Stimulated activated CD4-positive, alpha-beta T cell treated with anti-CD3 and anti-CD28 coated beads, Interleukin-1b, Interleukin-23, amount 100 ng/mL, for 1 hour (primary cell): ENCODE measurements at places on chromosomes 5 and 9.

DNA sequence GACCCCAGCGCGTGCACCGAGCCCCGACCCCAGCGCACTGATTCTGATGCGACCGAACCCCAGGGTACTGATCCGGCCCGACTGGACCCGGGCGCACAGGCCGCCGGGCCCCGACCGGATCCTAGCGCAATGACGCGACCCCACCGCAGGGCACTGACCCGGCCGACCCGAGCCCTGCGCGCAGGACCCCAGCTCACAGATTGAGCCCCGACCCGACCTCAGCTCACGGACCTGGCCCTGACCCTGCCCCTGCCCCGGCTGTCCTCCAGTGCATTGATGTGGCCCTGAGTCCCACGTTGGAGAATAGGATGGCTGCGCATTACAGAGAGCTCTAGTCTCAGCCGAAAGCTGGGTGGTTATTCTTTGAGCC, 438 bp downstream of the TRIP13 start:
- DNase-seq, result no peak

DNA sequence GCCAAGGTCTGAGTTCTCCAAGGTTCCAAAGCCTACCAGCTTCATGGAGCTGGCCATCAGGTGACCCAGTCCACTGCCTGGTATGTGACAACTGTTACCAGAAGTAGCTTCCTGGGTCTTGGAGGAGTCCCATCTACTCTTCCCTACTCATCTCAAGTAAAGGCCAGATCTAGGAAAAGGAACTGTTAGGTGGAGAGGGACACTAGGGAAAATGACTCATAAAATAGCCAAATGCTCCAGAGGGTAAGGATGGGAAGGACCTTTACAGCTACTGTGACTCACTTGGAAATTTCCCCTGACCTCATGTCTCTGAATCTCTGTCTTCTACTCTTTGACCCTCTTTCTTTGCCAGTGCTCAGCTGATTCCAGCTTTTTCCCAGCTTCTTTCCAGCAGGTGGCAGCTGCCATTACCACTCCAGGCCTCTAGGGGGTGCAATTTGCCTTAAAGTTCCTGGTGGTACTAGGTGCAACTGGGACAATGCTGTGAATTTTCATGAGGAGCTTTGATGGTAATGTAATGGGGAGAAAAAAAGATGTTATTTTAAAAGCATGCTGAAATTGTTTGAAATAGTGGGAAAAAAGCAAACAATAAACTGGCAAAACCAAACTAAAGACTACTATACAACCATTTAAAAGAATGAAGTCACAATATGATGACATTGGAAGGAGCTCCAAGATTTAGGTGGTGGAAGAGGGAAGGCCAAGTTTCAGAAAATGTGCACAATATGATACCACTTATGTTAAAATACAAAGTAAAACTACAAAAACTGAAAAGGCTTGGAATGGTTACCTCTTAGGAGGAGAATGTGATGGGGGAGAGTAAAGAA, 27.1 kb upstream of the MYORG start:
- DNase-seq, result peak; percentile 32

DNA sequence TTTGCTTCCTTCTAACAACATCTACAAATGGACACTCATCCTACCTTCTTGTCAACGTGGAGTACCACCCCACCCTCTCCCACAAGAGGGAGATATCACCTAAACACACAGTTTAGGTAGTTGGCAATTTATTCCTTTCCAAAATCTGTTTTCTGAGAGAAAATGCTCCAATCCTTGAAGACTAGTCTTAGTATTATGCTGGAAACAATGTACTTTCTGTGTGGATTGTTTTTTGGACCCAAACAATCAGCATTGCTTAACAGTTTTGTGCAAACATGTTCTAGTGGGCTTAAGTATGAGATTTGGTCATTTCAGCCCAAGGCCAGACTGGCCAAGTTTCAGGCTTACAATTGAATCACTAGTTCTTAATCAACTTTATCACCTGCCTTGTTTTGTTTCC, 359.1 kb downstream of the ARHGEF28 start:
- no peak for DNase-seq

DNA sequence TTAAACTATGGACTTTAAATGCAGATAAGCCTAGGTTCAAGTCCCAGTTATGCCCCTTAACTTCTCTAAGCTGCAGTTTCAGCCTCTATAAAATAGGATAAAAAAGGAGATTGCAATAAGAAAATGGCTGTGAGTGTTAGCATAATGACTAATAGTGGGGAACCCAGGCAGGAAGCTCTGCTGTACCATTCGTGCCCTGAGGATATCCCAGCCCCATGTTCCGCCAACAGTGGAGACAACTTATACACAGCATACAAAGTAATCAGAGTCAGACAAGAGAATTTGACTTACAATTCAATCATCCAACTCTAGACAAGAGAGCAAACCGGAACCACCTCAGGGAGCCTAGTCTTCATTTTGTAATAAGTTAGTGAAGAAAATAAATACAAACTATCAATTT, 141.5 kb upstream of the FSTL4 start:
- no peak for DNase-seq

DNA sequence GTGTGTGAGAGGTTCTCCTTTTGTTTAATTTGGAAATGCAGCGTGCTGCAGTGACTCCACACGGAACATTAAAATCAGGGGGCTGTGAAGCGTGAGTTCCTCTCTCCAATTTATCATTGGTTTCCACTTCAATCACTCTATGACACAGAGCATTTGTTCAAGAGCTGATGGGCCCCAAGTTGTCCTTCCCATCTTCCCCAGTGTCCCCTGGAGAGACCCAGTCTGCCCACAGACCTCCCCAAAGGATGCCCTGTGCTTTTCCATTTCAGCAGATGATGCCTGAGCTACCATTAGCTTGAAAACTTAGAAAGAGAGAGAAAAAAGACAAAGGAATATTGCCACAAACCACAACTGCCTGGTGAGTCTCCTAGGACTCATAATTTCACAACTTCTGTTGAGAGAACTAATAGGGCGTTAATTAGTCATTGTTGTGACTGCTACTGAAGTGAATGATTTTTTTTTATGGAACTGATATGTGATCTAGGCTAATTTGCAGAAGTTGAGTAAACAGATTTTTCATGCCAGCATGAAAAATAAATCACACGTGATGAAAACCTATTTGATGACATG, 772.7 kb downstream of the SEMA5A start:
- DNase-seq, result no peak

GRCh38 chr9:104907278-104907951, 20.5 kb downstream of the ABCA1 start:
- no peak for DNase-seq

GRCh38 chr9:135485832-135486231, 6.2 kb downstream of the PPP1R26 start:
- no peak for DNase-seq

DNA sequence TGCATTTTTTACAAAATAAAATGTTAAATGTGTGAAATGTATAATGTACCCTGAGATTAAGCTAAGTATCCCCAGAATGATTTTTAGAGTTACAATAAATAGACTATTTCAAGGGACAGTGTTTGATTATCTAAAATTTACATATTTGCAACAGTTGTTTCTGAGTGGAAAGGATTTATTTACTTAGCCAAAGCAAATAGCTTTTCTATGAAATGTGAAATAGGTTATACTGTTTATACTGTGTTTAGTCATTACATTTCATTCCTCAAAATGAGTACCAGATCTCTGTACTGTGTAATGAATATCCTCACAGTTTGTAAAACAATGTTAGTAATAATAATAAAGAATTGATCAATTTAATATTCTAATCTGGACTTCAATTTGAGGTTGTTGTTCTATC, 1019.0 kb downstream of the NR2F1-AS1 start:
- no peak for DNase-seq

DNA sequence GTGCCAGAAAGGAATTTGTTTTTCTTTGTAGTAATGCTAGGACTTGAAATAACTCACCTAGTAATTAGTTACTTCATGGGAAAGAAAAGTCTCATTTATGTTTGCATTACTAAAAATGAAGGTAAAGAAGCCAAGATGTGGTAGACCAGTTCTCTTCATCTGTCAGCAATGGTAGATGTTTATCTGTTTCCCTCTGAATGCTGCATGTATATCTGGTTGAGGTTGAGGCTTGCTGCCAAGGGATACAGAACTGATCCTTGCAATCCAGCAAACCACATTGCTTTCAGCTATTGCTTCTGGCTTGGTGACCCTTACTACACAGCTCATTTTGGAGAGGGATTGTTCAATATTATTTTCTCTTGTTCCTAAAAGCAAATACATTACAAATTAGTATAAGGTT, 73.6 kb downstream of the ZNF474 start:
- no peak for DNase-seq

GRCh38 chr5:115736004-115736689, 80.3 kb downstream of the CDO1 start:
- no peak for DNase-seq

DNA sequence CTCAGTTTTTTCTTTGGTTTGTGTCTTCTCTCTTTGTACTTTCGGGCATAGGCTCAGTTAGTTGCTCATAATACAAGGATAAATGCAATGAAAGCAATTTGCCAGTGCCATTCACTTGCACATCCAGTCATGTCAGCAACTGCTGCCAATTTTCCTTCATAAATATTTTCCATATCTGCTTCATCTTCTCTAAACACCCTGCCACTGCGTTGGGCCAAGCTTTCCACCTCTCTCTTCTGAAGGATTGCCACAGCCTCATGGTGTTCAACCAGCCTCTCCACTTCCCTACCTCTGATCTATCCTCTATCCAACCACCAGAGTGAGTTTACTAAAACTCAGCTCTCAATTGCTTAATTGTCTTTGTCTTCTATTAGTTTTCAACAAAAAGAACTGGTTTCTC, 192.5 kb upstream of the ZNF462 start:
- DNase-seq, result no peak
